Stimulated activated CD8-positive, alpha-beta memory T cell treated with anti-CD3 and anti-CD28 coated beads, Interleukin-7, amount 100 ng/mL, for 24 hours (primary cell): ENCODE measurements at places on chromosomes 1 and 21.

DNA sequence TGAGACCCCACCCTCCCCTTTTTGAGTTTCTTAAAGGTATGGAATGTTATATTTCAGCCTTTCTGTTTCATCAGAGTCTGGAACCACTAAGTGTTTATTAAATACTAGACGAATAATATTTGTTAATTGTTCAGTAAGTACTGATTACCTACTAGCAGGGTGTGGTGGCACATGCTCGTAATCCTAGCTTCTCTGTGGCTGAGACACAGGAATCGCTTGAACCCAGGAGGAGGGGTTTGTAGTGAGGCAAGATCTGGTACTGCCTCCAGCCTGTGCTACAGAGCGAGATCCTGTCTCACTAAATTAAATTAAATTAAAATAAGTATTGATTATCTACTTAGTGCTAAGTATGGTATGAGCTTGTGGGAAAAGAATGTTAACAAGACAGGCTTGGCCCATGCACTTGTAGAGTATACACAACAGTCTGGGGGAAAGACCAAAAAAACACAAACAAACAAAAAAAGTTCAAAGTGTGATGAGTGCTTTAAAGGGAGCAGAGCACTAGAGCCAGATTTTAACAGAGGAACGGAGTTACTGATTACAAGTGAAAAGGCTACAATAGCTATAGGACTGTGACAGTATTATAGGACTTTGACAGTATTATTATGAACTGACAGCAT, 2.4 kb downstream of the CEPT1 start:
- no peak for DNase-seq

DNA sequence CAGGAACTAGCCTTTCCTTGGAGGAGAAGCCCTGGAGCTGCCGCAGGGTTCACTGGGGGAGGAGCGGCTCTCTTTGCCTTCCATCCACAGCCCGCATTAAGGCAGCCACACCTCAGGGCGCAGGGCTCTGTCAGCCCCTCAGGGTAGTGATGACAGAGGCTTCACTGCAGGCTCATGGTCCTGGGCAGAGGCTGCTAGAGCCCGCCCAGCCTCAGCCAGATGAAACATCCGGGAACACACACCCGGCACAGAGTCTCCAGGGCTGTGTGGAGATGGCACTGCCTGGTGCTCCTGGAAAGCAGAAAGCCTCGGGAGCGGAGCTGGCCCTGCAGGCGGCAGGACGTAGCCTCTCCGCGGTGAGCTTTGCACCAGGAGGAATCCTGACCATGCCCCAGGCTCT, 29.4 kb upstream of the PEX10 start:
- no peak for DNase-seq

DNA sequence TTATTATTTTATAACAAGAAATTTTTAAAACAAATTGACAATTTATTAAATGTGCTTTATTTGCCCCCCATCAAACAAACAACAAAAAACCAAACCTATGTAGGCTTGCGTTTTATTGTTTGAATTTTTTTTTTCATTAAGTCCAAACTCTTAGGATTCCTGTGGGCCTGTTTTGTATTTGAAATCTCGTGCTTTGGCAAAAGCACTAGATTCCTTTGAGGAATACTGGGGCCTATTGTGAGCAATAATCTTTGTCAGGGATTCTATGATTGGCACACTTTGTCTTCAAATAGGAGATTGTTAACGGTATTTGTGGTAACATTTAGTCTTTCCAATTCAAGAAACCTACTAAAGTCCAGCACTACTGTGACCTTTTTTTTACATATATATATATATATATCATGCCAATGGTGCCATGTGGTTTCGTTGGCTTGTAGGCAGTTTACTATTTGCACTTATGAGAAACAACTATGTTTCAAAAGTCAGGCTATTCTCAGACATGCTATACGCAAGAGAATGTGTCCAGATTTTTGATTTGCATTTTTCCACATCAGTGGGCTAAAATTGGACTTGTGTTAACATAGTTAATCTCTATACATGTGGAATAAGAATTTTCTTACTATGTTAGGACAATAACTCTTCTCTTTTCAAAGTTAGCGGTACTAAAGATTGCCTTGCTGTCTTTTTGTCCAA, 70.4 kb upstream of the GREM2 start:
- DNase-seq, result no peak

DNA sequence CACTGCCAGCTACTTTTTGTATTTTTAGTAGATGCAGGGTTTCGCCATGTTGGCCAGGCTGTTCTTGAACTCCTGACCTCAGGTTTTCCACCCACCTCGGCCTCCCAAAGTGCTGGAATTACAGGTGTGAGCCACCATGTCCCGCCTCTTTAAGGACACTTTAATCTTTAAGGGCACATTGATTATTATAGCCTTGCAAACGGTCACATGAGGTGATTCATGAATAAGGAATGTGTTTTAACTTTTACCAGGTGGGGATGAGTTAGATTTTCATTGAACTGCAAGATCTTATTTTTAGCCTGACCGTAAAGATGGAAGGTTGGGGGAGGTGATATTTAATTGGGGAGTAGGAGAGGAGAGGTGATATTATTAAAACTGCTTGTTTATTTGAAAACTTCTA, 61.9 kb downstream of the TBCE start:
- no peak for DNase-seq

DNA sequence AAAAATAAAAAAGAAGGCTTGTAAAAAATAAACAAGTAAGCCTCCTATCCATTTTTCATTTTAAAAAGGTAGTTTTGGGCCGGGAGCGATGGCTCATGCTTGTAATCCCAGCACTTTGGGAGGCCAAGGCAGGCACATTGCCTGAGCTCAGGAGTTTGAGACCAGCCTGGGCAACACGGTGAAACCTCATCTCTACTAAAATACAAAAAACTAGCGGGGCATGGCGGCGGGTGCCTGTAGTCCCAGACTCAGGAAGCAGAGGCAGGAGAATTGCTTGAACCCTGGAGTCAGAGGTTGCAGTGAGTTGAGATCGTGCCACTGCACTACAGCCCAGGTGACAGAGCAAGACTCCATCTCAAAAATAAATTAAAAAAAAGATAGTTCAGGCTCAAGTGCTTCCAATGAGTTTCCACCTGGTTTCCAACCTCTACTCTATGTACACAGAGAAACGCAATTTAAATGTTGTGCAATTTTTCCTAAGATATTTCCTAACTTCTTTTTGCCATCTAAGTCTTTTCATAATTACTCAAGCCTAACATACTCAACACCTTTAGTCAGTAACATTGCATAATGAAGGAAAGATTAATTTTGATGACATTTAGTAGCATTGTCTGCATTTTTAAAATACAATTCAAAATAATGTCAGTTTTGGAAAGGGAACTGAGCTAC, 106.3 kb downstream of the KCNT2 start:
- DNase-seq, result no peak

GRCh38 chr1:63739452-63739851, 34.4 kb upstream of the ROR1 start:
- no peak for DNase-seq

DNA sequence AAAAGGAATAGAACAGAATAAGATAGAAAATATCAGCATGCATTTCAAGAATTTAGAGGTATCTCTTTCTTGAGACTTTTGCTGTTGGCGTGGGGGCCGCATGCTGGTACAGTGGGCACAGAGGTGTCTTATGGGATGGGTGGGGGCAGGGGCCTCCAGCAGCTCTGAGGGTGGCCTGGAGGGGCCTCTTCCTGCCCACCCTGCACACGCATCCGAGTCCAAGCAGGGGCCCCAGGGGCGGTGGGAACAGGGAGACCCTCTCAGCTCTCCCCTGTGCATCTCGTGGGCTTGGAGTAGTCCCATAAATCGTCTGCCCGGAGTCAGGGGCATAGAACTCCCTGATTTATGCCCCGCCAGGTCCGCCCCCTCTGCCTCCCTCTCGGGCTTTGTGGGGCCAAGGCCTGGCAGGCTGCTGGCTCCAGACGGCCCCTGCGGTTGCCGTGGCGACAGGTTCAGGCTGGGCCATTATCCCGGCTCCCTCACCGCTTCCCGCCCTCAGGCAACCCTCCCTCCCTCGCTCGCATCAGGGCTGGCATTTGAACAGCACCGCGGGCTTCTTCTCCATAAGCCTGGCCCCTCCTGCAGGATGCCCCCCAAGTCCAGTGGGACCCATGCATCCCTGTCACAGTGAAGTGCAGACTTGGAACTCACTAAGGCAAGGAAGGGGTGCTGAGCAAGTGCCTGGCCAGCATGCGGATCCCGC, 133.2 kb upstream of the ZBTB40 start:
- DNase-seq, result no peak

DNA sequence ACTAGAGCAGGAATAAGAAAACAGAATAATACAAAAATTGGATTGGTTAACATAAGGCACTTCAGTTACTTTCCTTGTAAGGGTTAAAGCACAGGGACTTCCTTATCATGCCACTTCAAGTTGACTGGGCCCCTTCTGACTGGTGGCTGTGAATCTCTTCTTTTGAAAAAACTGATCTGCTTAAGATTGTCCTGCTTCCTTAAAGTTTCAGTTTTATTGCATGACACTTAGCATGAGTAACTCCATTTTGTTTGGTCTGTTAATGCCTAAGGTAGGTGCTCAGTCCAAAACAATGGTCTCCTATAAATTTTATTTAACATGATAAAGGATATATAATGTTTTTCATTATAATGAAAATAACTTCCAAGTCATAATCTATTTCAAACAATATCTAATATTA, 37.6 kb downstream of the UBE2U start:
- no peak for DNase-seq

- no peak for DNase-seq
Observed at GRCh38 chr1:167564612-167565270, 11.2 kb upstream of the CREG1 start.

- DNase-seq, result no peak
Observed at GRCh38 chr1:69569175-69569541, 1.4 kb downstream of the LRRC7 start.

DNA sequence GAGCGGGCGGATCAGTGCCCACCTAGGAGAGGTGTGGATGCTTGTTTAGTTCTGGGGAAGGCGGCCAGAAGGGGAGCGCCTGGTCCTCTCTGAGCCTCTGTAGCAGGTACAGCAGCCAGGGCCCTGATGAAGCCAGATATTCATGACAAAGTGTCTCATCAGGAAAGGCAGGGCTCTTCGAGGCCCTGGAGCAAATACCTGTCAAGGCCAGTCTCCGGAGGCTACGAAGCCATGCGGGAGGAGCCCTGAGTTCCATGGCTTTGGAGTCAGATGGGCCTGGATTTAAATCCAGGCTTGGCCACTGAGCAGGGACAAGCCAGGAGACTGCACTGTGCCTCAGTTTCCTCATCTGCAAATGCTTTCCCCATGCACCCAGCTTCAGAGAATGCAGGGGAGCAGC, 25.4 kb upstream of the GPR153 start:
- no peak for DNase-seq

GRCh38 chr1:39745016-39745670, 6.5 kb downstream of the PPIE start:
- no peak for DNase-seq

- DNase-seq, result no peak
Observed at GRCh38 chr1:209737118-209737505, 18.7 kb upstream of the TRAF3IP3 start.

- DNase-seq, result no peak
Observed at GRCh38 chr1:101592845-101593244, 356.0 kb downstream of the S1PR1 start.

- DNase-seq, result no peak
Observed at GRCh38 chr1:211017075-211017718, 116.8 kb downstream of the KCNH1 start.

- DNase-seq, result no peak
Observed at GRCh38 chr1:55386456-55386855, 171.3 kb upstream of the USP24 start.

DNA sequence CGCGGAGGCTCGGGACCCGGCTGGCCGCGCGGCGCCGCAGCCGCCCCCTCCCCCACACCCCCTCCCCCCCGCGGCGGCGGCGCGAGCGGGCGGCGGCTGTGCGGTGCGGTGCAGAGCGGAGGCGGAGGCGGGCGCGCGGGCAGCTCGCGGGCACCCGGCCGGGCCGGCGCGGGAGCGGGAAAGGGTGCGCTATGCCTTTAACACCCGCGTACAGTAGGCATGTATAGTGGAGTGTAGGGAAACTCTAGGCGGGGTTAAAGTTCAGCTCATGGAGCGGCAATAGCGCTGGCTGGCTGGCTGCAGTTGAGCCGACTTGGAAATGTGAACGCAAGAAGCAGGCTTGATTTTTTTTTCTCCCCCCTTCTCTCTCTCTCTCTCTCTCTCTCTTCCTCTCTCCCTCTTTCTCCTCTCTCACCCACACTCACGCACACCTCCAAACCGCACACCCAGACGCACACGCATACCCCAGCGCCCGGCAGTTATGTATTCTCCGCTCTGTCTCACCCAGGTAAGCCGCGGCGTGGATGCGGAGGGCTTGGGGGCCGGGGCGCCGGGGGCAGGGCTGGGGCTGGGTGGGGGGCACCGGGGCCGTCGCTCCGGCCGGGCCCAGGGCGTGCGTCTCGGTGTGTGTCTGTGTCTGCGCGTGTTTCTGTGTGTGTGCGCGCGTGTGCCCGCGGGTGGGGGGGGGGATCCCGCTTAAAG, at the start of gene NFIA:
Gene NFIA (plus strand): TSS at position 251 of the 702 bp plus-strand sequence.
- no peak for DNase-seq

- no peak for DNase-seq
Observed at GRCh38 chr1:72066431-72066830, 215.9 kb downstream of the NEGR1 start.

- no peak for DNase-seq
Observed at GRCh38 chr1:209021622-209022021, 561.9 kb upstream of the CAMK1G start.

GRCh38 chr1:192395211-192395610, 78.4 kb downstream of the RGS21 start:
- DNase-seq, result no peak

- no peak for DNase-seq
Observed at GRCh38 chr1:100396651-100397050, 44.3 kb downstream of the CDC14A start.

GRCh38 chr1:32525053-32525452, 14.2 kb upstream of the ZBTB8A start:
- DNase-seq, result no peak

DNA sequence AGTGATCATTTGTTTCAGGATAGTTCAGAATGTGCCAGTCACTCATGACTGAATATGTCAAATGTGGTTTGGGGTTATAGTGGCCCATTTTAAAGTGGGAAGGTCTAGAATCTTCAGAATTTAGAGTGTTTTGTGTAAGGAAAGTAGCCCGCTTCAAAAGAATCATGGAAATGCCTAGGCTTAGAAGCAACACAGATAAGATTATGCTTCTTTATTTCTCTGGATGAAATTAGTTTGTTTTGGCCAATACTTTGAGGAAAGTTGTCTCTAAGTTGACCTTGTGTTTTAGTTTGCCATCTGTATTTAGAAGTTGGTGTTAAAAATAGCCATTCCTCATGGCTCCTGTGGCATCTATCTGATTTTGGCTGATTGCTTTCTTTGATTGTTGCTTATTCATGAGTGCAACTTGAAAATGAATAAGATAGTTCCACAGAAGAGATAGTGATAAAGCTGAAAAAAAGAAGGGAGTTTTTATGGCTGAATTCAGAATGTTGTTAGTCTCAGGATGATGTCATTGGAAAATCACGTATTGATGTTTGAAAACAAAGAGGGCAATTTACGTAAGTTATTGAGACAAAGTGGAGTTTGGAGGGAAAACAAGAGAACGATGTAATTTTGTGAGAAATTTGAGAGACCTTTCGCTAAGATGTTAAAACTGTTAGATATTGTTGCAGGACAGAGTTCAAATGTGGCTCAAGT, 71.9 kb downstream of the PLA2G4A start:
- DNase-seq, result no peak
